RWPE1 (cell line): ENCODE measurements at places on chromosomes 12 and 14.
A peak's percentile ranks its signal among the peaks of the same experiment; 100 is the strongest.

DNA sequence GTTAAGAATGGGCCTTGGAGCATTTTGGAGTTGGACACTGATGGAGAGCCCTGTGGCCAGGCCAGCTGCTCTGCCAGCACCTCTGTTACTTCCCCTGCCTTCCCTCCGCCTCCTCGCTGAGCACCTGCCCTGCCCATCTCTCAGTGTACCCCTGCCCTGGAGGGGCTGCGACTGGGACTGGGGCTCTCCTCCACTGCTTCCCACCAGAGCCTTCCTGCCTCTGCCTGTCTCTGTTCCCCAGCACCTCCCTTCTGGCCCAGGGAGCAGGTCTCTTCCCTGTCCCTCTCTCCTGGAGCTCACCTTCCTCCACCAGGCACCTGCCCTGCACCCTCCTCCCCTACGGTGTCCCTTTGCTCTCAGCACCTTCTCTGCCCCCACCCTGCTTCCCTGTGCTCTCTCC is 62.1 kb downstream of the WDR20 start:
- DNase-seq = no peak

DNA sequence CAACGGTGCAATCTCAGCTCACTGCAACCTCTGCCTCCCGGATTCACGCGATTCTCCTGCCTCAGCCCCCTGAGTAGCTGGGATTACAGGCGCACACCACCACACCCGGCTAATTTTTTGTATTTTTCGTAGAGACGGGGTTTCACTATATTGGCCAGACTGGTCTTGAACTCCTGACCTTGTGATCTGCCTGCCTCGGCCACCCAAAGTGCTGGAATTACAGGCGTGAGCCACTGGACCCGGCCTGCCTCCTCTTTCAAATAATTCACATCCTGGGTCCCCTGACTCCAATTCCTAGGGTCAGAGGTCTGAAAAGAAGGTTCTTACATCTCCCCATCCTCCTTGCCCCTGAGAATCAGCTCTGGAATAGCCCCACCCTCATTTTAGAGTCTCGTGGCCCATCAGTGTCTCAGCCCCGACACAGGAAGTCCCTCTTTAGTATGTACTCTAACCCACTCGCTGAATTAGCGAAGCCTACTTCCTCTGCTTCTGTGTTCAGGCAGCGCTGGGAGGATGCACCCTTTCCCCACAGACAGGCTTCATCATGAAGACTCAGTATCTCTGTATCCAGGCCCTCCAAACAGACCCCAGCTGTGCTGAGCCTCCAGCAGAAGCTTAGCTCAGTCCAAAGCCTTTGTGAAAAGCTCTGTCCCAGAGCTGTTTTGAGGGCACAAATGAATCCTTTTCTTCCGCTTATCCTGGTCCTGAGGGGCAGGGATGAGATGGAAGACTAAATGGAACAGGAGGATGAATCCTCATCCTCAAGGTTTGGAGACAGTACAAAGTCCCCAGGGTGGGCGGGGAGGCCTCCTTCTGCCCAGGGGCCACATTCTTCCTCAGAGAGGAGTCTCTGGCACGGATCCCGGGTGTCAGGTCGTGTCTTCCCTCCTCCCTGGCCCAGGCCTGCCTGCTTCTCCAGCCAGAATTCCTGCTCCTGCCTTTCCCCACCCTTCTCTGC is 3.5 kb downstream of the LPAR5 start:
- DNase-seq = peak; percentile 28

DNA sequence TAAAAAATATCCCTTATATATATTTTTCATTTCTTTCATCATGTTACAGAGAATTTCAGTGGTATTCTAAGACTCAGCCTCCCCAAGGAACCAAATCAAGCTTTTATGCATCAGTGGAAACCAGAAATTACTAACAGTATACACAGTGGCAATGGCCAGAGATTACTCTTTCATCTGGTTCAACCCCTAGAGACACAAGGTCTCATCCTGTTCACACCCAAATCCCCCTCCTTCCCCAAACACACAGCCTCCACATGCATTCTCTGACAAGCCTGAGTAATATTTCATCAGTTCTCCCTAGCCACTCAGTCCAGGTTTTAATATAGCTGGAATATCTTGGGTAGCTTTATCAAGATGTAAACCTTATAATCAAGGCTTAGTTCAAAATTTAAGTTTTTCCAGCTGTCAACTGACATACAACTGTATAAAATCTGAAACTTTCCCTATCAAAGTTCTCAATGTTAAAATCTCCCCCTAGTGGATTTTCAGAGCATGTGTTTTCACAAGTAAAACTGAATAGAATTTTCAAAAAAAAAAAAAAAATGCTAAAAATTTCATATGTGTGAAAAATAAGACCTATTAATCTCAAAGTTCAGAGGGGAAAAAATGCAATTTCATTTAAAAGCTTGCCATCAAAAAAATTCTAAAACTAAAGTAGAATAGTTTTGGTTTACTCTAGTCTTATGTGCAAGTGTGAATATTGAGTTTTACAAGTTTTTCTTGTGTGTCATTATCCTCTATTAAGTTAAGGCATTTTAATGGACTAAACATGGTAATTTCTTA is 10.5 kb upstream of the SSTR1 start:
- DNase-seq = no peak

GRCh38 chr14:71579331-71579730 is 352.9 kb upstream of the RGS6 start:
- DNase-seq = no peak

DNA sequence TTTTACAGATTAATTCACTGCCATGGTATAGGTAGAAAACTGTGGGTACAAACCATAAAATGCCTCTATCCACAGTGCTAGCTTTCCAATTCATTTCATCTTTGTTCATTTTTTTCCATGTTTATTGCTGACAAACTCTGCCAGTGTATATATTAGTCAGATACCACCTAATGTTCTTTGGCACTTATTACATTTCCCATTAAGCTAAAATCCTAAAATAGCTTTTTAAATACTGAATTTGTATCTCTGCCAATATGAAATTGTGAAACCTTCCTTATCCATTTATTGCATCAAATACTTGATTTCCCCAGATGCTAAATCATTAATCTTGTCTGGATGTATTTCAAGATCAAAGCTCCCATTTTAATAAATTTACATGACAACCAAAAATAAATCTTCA is 150.1 kb upstream of the FSCB start:
- DNase-seq = no peak
